Suppressor macrophage treated with lipopolysaccharide for 4 hours (primary cell): ENCODE measurements at places on chromosomes 3 and 15.

DNA sequence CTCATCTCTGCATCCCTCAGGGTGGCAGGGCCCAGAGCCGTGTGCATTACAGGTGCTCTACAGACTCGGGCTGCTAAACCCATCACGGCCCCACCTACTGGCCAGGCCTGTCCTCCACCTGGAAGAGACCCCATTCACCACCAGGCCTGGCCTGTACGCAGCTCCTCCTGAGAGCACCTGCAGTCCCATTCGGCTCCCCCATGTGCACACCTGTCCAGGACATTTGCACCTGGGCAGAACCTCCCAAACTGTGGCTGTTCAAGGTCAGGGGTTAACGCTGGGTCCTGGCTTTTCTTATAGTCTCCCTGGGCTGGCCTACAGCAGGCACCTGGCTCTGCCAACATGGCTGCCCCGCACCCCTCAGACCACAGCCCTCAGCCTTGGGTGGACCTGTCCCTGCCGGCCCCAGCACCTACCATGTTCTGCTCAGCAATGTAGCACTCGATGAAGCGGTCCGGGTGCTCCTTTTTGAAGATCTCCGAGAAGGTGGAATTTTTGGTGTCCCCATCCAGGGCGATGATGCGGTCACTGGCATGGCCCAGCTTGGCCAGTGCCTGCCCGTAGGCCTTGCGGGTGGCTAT lies 25.7 kb downstream of the TKT start:
- no peak for DNase-seq

- DNase-seq: no peak
These were observed 220.6 kb upstream of the THRB start for GRCh38 chr3:24715171-24715792.

DNA sequence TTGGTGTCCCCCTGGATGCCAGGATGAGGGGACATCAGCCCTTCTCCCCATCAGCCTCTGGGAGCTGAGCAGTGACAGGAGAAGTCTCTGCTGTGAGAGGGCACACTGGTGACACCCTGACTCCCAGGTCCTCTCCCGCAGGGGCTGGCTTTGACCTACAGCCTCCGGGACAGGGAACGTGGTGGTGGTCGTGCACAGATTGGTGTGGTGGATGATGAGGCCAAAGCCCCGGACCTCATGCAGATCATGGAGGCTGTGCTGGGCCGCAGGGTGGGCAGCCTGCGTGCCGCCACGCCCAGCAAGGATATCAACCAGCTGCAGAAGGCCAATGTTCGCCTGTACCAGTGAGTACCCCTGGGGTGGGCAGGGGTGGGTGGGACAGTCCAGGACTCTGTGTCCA lies 6.8 kb downstream of the VILL start:
- DNase-seq: no peak

DNA sequence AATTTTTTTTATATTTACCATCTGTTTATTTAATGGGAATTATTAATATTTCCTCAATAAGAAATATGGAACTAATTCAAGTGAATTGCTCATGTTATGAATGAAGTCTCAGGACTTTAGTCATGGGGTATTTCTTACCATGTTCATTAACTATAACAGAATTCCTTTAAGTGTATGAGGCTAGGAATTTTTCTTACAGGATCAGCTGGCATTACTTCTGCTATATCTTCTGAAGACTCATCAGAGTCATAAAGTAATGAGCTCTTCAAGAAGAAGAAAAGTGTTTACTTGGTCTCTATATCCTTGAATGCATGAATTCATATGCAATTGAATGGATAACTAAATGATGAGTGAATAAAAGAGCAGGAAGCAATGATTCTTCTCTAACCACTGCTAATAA lies 486.8 kb upstream of the THBS1 start:
- no peak for DNase-seq

DNA sequence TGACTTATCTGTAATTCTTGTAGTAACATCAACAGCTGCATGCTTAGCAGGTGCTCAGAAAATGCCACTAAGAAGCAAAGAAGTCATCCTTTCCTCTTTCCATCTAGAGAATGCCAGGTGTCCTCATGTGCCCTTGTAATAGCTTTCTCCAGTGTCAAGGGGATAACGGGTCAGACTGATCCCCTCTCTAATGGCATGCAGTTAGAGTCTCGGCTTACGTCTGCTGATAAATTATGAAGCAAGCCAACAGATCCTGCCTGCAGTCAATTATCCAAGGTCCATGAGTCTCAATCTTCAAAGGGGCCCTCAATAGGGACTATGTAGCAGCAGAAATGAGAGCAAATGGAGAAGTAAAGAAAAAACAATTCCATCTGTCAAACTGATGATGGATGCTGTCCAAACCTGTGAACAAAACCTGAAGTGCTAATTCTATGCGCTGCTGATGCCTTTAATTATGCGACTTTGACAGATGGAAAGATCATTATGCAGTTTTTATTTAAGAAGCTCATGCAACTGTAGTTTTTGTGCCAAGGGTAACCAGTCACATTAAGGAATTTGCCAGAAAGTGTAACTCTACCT lies 162.8 kb upstream of the PEX5L start:
- DNase-seq: no peak

GRCh38 chr3:118472586-118472985 lies 562.1 kb downstream of the IGSF11 start:
- DNase-seq: no peak

DNA sequence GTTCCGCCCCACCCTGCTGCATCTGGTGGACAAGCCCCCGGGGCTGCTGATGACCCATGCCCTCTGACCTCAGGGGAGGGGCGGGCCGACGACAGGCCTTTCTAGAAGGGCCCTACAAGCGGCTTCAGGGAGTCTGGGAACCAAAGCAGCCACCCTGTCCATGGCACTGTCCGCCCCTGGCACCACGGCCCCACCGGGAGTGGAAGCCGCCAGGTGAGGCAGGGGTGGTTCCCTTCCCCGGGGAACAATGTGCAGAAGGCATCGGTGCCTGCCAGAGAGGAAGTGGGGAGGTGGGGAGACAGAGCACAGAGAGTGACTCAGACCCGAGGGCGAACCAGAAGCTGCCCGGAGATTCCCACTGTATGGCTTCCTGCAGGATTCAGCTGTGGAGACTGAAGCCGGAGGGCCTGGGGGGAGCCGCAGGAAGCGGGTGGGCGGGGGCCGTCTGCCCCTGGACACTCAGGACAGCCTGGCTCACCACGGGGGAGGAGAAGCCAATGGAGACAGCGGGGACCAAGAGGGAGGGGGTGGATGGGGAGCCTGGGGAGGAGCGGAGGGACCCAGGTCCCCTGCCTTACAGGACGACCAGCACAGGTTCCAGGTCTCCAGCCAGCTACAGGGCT lies 134.0 kb downstream of the TPRA1 start:
- DNase-seq: peak; percentile 44

GRCh38 chr3:9690451-9691450 lies 12.9 kb upstream of the CPNE9 start:
- no peak for DNase-seq
